ENCODE measurements at places on chromosomes 4 and X.

GRCh38 chr4:84879651-84880200 is 86.8 kb downstream of the WDFY3 start:
- DNase-seq = no peak

DNA sequence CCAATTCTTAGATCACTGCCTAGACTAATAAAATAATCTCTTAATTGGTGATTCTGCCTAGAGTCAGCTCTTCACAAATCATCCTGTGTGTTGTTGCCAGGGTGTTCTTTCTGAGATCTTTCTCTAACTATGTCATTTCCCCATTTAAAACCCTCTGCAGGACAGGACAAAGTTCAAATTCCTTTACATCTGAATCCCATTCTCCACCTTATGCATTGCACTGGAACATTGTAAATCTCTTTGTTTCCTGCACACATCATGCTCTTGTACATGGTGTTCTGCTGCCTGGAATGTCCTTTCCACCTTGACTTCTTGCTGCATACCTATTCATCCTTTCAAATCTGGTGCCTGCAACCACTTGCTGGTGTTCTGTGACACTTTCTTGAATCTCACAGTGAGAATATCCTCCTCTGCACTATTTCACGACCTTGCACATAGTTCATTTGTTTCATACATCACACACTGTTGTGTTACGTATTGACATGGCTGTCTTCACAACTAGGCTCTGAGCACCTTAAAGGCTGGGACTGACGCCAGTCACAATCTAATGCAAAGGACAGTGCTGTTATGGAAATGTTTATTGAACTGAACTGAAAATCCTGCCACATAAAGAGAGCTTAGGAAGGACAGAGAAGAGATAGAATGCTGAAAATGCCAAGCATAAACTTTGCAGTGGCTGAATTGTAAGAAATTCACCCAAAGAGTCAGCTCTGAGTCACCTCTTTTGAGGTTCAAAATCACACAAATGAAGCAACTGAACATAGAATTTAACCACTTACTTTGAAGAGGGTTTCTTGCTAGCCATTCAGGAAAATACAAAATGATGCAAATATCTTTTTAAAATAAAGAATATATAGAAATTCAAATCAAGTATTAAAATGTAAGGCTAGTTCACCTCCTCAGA is 26.4 kb upstream of the SMIM14 start:
- DNase-seq = no peak

DNA sequence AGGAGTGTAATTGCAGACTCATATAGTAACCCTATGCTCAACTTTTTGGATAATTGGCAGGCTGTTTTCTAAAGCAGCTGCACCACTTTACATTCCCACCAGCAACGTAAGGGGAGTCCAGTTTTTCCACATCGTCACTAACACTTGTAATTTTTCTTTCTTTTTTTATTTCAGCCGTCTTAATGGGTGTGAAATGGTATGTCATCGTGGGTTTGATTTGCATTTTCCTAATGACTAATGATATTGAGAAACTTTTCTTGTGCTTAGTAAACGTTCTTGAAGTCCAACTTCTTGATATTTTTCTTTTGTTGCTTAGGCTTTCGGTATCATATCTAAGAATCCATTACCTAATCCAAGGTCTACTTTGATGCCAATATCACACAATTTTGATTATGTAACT is 95.3 kb upstream of the IL1RAPL1 start:
- DNase-seq = no peak

DNA sequence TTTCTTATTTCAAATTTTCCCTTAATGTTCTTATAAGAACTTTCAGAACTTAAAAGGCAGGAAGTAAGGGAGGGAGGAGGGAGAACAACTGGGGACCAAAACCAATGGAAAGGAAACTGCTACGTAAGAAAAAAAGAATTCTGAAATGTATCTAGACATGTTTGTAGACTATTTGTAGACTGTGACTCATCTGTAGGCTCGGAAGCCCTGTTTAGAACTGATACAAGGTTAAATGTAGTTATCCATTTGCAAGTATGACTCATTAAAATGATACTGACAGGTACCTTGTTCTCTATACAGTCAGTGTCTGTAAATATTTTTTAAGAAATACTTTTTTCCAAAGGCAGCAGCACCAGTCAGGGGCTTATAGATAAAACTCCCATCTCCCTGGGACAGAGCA is 202.0 kb downstream of the DHX15 start:
- no peak for DNase-seq

DNA sequence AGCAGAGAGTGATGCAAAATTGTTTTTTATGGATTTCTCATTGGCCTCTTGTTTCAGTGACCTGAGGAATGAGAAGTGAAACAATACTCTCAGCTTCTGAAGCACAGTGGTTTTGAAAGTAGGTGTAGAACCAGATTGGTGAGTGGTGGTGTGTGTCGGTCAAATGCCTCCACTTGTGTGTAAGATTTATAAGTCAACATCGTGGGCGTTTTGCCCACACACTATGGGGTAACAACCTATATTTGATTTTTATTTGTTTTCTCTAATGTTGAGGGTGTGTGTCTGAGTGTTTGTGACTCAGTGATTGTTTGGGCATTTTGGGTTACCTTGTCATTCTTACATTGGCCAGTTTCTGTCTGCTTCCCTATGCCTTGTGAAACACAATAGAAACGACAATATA is 23.3 kb downstream of the ADGRL3 start:
- DNase-seq = no peak

DNA sequence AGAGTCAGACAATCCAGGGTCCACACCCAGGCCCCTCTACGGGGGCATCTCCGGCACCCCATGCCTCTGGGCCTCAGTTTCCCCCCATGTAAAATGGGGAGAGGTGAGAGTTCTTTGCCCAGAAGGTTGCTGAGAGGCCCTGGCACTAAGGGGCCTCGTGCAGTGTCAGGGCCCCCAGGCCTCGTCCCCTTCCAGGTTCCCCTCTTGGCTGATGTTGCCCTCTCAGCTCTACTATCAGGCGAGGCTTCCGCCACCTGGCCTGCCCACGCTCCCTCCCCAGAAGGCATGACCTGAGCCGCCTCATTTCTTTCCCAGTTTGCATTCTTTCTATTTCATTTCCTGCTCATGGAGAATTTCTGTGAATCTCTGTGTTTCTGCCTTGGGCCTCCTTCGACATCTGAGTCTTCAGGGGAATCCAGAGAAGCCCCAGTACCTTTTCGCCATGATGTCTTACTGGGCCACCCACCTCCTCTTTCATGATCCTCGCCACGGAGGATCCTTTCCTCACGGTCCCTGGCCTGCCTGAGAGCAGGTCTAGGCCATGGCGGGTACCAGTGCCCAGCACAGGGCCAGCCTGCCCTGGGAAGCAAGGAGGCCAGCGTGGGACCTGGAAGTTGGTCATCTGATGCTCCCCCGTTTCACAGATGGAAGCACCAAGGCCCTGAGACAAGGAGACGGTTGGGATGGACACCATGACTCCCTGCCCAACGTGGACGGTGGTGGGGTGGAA is 21.9 kb upstream of the MRFAP1 start:
- DNase-seq = no peak

- DNase-seq = no peak
Observed at GRCh38 chrX:17860811-17861488, at the start of gene RAI2. Gene RAI2 (minus strand): TSS chrX:17861298. CDS start chrX:17802010, 59,288 bp downstream.

DNA sequence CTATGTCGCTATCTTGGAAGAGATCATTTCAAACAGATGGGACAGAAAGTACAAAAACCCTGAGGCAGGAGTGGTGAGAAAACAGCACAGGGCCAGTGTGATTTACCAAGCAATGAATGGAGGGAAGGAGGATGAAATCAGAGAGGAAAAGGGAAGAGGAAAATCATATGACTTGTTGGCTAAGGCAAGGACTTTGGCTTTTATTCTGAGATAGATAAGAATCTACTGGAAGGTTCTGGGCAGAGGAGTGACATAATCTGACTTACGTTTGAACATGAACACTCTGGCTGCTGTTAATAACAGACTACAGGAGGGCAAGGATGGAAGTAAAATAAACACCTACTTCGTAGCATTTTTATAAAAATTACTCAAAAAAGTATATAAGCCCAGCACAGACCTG is 207.8 kb upstream of the SLC7A11 start:
- DNase-seq = no peak

DNA sequence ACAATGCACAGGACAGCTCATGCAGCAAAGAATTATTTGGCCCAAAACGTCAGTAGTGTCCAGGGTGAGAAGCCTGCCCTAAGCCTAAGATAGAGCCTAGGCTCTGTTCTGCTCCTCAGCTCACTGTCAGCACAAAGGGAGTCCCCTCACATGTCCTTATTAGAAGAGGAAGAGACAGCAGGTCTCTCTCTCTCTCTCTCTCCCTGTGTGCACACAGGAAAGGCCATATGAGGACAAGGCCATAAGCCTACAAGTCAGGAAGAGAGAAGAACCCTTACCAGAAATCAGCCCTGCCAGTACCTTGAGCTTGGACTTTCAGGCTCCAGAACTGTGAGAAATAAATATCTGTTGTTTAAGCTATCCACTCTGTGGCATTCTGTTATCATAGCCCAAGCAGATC is 20.4 kb downstream of the FAM184B start:
- DNase-seq = no peak

- no peak for DNase-seq
Observed at GRCh38 chrX:38799995-38800580, 1.2 kb upstream of the MID1IP1 start.
